ENCODE measurements at places on chromosomes 13 and 19. TPM values are rescaled to one million over a fixed set of nuclear protein-coding genes. Genes with fewer than 3 reads are reported as not detected.

- no peak for DNase-seq
These were observed 2.1 kb downstream of the CLEC4G start for GRCh38 chr19:7729831-7730285.

- no peak for DNase-seq
These were observed 11.2 kb upstream of the PRR19 start for GRCh38 chr19:42290523-42291434.

GRCh38 chr19:4318460-4318859, 14.1 kb downstream of the FSD1 start:
- DNase-seq = no peak

- DNase-seq = no peak
These were observed 1.2 kb upstream of the KPTN start for GRCh38 chr19:47485210-47485609.

Gene LHB
- 0.46 TPM for total RNA-seq

Gene DHPS
- 55.1 TPM for total RNA-seq

Data from HFFc6 (cell line).